ENCODE measurements at places on chromosomes 12 and 14. TPM values are rescaled to one million over a fixed set of nuclear protein-coding genes. Genes with fewer than 3 reads are reported as not detected.

GRCh38 chr12:14664434-14665023 is 31.9 kb downstream of the GUCY2C start:
- no peak for DNase-seq

DNA sequence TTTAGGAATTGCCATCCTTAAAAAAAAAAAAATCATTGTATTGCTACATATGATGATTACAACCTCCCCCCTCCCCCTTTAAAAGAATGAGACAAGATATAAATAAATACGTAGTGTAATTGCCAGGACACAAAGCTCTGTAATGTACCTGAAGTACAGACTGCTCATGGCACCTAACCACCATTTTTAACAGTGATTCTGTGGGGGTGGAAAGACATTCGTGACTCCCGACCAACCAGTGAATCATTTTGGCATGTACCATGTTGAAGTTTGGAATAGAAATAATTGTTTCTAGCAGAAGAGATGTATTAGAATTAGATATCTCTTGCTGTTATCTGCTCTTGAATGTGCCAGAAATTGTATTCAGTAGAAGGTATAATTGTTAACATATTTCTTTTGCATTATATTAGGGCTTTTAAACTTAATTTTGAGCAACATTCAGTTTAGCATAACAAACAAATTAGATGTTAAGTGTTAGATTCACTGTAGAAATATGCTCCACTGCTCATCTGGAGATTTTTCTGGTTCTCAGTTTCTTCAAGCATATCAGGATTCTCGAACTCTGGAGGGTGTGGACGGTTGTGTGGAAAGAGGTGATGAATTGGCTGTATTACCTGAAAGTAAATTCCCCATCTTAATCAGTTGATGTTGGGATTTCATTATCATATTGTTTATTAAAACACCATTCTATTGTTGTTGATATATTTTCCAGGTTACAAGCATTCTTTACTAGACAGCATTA is 31.1 kb downstream of the FRS2 start:
- DNase-seq: no peak

GRCh38 chr12:121723200-121723599 is 10.6 kb downstream of the TMEM120B start:
- DNase-seq: no peak

DNA sequence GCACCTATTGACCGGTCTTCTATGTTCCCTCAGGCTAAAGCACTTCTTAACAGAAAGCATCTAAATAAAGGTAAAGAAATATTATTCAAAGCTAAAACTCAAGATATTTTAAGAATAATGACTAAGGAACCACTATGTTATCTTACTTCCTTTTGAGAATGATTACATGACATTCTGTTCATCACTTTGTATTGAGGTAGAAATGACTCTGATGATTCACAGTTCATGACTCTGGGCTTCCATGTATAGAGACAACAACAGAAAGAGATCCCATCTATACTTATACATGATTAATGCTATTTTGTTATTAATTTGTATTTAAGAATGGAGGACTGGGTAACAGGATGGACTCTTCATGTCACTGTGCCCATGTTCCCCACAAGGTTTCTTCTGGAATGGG is 218.3 kb upstream of the OR4E1 start:
- no peak for DNase-seq

GRCh38 chr12:103011974-103012763 is 54.7 kb downstream of the ASCL1 start:
- DNase-seq: no peak

DNA sequence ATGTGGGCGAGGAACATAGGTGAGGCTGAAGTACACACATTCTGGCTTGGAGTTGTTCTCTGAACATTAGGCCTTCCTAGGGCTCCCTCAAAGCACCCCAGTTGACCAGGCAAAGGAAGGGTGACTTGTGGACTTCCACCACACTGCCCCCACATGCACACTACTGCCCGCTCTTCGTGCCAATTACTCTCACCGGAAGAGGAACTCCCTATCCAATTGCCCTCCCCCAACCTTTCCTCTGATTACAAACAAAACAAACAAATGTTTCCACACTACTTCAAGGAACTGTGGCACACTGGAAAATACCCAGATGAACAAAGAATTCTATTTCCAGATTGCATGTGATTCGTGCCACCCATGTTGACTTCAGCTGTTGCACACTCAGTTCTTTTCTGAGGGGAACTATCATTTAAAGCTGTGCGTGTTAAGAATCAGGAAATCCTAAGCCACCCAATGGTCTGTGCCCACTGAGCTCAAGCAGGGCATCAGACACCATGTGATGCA is 139.3 kb downstream of the SSPN start:
- DNase-seq: no peak

- DNase-seq: no peak
Observed at GRCh38 chr12:28925719-28926376, 223.2 kb upstream of the FAR2 start.

DNA sequence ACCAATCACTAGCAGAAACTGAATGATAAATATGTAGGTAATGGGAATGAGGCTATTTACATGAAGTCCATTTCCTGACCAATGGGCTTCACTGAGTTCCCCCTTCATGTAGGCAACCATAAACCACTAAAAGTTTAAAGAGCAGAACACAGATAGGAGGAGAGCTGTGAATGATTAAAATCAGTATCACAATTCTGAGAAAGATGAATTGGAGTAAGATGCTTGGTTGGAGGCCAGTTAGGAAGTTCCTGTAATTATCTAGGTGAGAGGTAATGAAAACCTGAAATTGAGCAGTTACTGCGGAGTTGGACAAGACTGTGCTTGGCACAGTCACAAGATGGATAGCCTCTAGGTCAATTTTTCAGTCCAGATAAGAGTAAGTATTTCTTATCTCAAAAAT is 56.6 kb downstream of the GALNT4 start:
- no peak for DNase-seq

DNA sequence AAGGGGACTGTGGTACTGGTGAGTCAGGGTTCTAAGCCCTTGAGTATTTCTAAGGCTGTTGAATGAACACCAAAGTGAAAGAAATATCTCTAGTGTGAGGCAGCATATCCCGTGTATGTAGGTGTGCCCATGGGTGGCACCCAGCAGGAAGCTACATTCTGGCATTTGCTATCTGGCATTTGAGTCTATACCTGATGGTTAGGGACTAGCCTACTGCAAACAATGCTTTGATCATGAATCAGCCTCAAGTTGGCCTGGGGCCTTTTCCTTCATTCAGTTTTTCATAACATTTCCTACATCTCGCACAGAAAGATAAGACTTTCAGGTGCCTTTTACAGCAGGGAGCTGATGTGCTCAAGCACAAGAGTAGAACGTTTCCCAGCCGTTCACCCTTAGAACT is 85.7 kb upstream of the E2F7 start:
- no peak for DNase-seq

DNA sequence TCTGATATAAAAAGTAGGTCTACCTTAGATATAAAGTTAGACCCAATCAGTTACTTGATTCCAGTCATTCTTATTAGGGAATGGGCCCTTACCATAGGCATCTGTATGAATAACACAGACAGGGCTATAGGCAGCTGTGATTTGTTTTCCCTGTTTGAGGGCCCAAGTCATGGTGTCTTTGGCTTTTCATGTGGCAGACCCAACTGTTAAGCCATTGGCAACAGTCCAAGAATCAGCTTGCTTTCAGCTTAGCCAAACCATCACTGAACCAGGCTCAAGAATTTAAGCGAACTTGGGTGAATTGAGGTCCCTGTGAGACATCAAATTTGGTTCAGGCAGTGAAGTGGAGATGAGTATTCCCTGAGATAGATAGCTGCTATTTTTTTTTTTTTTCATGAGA is 111.2 kb downstream of the LRRIQ1 start:
- DNase-seq: no peak

GRCh38 chr12:75655315-75655806 is 144.0 kb upstream of the KRR1 start:
- DNase-seq: no peak

- DNase-seq: no peak
Observed at GRCh38 chr14:100770046-100770445, 43.4 kb downstream of the DLK1 start.

DNA sequence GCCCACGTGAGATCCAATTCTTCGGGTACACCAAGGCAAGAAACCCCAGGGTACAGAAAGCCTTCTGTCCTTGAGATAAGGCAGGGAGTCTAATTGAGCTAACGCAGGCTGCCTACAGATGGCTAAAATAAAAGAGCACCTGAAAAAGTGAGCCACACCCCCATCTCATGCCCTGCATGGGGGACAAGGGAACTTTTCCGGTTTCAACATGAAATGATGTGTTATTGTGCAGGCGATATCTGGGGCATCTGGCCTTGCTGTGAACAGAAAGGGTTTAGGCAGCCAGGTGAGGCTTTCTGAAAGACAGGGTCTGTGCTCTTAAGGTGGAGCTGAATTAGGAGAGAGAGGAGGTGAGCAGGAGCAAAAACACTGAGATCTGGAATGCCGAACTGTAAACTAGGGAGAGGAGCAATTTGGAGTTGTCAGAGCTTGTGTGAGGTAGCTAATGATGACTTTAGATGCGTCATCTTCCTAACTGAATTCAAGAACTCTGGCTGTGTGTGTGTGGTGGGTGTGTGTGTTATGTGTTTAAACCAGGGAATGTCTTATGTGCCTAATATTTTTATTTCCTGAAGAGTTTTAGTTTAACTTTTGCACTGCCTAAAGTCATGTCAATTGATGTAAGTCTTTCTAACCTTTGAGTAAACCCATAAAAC is 20.1 kb upstream of the LDHB start:
- DNase-seq: no peak

DNA sequence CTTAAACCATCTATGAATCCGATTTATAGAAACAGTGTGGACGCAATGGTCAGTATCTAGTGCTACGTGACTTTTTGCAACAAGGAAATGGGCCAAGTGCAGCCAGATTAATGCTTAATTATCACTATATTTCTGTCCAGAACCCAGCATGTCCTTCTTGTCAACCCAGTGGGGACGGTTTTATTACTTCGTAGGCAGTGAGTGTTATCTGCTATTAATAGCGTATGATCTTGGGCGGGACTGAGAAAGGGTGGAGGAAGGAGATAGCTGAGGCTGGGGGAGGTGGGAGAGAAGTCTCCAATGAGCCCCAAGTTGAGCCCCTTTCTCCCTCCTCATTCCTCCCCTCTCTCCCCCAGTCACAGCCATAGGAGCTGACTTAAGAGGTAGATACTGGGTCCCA is 59.7 kb upstream of the FAM222A start:
- no peak for DNase-seq

DNA sequence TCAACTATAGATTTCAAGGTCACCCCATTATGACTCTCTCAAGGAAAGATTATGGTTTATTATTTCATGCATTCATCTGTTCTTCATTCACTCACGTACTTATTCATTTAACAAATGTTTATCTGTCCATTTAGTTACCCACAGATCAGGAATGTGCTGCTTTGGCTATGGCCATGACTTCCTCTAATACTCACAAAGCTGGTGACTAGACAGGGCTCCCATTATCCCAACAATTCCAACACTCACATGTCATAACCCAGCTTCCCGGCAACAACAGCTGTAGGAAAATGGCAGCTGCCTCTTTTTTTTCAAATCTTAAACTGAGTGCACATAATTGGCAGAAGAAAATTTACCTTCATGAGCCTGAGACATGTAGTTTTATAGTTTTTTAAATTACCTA is 190.8 kb upstream of the CCDC196 start:
- DNase-seq: no peak

DNA sequence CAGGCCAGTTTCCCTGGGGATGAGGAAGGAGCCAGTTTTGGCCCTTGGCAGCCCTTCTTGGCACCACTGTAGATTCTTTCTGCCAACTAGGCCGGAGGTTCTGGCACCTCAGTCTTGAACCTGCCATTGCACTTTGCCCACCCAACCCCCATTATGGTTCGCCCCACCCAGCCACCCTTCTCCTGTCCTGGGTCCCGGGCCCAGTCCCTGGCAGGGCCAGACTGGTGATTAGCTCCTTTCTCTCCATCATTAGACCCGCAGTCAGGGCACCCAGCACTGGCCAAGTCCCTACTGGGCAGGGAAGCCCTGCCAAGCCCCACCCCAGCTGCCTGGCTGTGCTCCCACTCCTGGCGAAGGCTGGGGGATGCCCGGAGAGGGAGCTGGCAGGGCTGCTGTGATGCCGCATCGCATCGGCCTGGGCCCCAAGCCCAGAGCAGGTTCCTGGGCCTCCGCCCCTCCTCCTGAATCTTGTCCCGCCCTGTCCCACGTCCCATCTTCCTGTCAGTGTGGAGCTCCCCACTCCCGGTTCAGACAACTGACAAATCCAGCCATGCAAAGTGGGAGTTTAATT is 9.8 kb downstream of the FAM222A start:
- peak; percentile 77 for DNase-seq

DNA sequence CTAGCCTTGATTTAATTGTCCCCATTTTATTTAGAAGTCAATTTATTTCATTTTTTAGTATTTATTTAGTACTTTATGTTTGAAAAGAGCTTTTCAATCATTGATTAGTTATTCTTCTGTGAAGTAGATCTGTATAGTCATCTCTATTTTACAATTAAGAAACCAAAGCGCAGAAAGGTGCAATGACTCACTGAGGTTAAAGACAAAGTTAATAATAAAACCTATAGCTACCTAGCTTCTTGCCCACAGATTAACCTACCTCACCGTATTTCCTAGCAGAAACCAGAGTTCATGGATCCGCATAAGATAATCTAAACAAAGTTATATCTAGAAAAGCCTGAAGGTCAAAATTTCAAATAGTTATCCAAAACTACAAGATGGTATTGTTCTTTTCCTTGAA is 176.4 kb downstream of the GRIN2B start:
- DNase-seq: no peak

Gene FGF6
- not detected for total RNA-seq

Gene STAT6
- total RNA-seq: 187 TPM

Gene GPR68
- total RNA-seq: 1.6 TPM

Gene TAS2R19
- 9.3 TPM for total RNA-seq

Gene TGFB3
- total RNA-seq: 31.7 TPM

Gene TMEM229B
- total RNA-seq: 2.9 TPM

Data from sciatic nerve (tissue), 2 donors.